ENCODE measurements at places on chromosomes 2 and 18.
A peak's percentile ranks its signal among the peaks of the same experiment; 100 is the strongest.

- no peak for DNase-seq
Measured at GRCh38 chr2:118321432-118322105, 233.3 kb downstream of the INSIG2 start.

DNA sequence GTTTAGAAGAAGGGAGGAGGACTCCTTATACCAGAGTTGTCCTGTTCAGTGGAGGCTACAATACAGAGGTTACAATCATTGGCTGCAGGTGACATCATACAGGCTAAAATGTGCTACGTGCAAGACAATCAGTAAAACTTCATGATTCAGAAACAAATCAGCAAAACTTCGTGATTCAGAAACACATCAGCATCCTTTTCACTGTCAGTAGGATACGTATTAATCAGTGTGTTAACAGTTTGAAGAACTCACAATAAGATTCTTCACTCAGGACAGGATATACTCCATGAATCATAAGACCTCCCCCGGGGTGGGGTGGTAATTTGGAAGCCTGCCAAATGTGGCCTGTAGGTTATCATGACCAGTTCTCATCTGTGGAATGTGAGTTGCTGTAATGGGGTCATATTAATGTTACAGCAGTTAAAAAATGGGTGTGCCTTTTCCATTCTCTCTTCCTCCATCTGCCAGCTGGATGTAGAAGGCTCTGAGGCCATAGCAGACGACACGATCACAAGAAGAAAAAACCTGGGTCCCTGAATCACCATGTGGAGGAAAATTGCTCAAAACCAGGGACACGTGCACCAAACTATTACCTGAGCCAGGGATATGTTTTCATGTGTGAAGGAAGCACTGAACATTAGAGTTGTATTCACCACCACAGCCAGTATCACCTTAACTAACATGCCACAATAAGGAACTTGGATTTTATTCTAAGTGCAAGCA is 134.8 kb upstream of the CREB1 start:
- no peak for DNase-seq

DNA sequence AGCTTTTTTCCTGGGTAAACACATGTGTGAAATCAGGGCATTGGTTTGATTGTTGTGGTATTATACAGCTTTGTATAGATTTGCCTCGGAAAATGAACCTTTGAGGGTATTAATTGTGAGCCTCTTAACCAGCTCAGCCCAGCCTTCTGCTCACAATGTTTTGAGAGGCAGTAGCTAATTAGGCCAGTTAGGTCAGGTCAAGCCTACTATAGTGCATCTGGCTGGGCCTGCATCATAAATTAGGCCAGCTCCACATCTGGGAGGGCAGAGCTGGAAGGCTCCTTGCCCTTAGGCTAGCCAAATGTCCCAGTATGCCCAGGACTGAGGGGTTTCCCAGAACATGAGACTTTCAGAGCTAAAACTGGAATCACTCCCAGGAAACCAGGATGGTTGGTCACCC is 43.0 kb downstream of the LRATD1 start:
- no peak for DNase-seq

DNA sequence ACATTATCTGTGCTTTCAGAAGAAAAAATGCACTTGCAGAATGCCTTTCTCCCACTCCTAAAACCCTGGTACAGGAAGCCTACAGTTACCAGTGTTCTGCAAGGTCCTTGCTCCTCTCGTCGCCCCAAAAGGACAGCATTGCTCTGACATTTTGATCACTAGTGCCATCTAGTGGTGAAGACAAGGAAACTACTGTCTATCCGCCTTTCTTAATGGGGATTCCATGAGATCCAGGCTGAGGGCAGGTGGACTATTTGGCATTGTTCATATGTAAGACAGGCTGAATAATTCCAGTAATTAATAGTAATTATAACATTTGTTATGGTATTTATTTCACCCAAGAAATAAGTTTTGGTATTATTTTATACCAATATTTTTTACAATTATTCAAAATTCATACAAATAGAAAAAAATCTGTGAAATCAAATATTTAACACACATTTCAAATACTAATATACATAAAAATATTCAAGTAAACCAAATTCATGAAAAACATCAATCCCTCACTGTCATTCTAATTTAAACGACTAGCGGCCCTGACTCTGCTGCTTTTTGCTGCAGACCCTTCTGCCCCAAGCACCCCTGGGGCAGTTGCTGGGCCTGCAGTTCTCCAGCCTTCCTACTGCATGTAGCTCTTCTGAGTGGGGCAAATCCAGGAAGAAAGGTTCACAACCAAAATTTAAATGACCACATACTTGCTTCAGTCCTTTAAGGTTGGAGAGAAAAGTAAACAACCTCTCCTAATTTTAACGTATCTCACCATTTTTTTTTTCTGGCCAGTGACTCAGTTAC is 19.0 kb downstream of the TPGS2 start:
- peak; percentile 27 for DNase-seq

GRCh38 chr18:50196261-50196660 is 1.3 kb upstream of the MYO5B start:
- DNase-seq, result no peak

GRCh38 chr2:143321994-143322393 is 192.8 kb downstream of the ARHGAP15 start:
- DNase-seq, result no peak

GRCh38 chr2:145740302-145740701 is 1220.4 kb upstream of the ZEB2 start:
- no peak for DNase-seq

DNA sequence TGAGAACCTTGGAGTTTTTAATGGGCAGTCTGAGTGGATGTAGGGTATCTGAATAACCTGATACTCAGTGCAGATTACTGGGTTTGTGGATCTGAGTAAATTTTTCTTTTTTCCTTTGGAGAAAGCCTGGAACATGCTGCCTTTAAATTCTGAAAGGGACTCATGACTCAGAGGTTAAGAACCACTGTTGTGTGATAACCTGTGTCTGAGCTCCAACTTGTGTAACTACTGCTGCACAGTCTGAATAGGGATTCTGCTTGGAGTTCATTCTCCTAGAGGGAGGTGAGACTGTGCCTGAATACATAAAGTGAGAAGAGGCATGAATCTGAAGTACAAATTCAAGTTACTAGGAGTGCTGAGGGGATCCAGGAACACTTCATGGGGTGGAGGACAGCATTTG is 36.2 kb downstream of the KDM3A start:
- DNase-seq, result no peak

GRCh38 chr2:113832795-113833290 is 57.0 kb upstream of the ACTR3 start:
- no peak for DNase-seq

GRCh38 chr2:109129356-109129920 is 433 bp downstream of the SH3RF3 start:
- DNase-seq, result no peak

DNA sequence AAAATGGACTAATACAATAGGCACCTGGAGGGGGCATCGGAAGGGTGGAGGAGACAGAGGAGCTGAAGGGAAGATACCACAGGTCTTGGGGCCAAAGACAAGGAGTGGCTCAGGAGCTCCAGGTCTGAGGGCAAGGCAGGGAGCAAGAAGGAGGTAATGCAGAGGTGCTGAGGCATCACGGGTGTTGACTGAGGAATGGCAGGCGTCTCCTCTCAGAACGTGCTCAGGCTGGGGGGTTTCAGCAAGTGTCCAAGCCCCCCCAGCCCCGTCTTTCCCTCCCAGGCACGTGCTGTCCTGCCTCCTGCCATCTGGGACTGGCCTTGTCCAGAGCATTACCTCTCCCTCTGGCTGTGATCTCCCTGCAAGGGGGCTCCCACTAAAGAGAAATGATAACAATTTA is 265.4 kb downstream of the DCDC2C start:
- no peak for DNase-seq

DNA sequence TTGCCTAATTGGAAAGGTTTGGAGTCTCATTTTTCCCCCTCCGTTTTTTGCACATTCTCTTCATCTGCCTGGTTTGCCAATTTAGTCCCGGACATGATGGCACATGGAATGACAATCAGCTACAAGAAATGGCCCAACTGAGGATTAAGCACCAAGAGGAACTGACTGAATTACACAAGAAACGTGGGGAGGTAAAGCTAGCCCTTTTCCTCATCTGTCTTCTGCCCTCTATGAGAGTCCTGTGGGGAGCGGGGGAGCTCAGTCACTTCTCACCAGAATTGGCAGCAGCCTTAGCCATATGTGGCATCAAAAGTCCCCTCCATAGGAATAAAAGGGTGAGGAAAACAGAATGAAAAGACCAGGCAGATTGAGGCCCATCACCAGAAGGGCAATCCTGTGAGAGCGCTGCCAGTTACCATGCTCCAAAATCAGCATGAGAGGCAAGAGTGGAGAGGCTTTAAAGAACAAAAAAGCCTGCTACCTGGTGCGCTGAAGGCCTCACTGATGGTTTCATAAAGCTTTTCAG is 11.6 kb downstream of the ATG16L1 start:
- DNase-seq, result no peak

DNA sequence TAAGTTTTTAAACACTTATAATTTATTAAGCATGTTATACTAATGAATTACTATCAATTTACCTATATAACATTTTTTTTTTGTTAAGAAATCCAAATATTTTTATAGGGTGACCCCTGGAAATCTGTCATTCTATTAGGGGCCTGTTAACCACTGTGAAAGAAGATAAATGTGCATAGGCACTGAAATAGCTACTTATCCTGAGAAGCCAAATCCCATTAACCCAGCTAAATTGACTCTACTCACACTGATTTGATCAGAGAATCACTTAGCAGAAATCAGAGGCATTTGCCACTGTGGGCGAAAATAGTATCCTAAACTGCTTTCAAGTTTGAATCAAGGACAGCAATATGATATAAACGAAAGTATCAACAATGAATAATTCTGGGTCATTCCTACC is 90.0 kb upstream of the GULP1 start:
- DNase-seq, result no peak

All from GM12878 (cell line).